ENCODE measurements at places on chromosomes 2 and 18.
A peak's percentile ranks its signal among the peaks of the same experiment; 100 is the strongest.

GRCh38 chr18:47883771-47884413, 46.6 kb downstream of the SMAD2 start:
- DNase-seq, result no peak

GRCh38 chr2:219442256-219443015, 7.8 kb downstream of the SPEG start:
- no peak for DNase-seq

DNA sequence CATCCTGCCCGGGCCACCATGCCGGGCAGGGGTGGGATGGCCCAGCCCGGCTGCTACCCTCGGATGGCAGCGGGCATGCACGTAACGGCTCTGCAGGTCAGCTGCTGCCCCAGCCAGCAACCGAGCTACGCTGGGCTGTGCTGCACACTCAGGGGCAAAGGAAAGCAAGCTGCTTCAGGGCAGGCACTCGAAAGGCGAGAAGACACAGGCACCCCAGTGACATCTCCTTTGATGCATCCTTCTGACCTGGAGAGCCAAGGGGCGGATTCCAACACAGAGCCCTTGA, 8.8 kb downstream of the HDAC4 start:
- no peak for DNase-seq

- DNase-seq, result no peak
Measured at GRCh38 chr18:79466591-79466990, 70.9 kb downstream of the NFATC1 start.

DNA sequence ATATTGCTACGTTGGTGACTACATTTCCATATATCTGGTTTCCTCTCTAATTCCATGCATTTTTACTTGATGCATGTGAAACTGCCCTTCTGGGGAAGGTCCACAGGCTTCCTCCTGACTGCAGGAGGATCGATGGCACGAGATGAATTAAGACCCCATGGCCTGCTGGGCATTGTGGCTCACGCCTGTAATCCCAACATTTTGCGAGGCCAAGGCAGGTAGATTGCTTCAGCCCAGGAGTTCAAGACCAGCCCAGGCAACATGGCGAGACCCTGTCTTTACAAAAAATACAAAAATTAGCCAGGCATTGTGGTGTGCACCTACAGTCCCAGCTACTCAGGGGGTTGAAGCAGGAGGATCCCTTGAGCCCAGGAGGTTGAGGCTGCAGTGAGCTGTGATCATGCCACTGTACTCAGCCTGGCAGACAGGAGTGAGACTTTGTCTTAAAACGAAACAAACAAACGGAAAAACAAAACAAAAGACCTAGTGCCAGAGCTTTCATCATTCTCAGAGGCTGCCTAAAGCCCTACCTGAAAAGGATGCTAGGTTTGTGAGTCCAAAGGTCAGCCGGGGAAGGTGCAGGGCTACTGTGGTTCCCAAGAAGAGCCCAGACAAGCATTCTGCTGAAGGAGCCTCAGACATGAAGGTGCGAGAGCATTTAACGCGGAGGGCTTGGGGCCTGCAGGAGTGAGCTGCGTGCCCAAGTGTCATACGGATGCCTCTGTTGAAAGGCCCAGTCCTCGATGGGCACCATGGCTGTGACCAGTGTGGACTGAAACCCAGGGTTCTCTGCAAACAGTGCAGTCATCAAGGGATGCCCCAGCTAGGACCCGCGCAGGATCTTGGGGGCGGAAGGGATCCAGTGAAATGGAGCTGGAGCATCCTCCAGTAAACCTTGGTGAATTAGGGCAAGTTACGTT, 21.6 kb downstream of the GPR55 start:
- DNase-seq, result no peak

- DNase-seq, result no peak
Measured at GRCh38 chr2:74461187-74462053, 3.2 kb downstream of the WBP1 start.

- no peak for DNase-seq
Measured at GRCh38 chr2:144128130-144128746, 391.7 kb downstream of the ZEB2 start.

DNA sequence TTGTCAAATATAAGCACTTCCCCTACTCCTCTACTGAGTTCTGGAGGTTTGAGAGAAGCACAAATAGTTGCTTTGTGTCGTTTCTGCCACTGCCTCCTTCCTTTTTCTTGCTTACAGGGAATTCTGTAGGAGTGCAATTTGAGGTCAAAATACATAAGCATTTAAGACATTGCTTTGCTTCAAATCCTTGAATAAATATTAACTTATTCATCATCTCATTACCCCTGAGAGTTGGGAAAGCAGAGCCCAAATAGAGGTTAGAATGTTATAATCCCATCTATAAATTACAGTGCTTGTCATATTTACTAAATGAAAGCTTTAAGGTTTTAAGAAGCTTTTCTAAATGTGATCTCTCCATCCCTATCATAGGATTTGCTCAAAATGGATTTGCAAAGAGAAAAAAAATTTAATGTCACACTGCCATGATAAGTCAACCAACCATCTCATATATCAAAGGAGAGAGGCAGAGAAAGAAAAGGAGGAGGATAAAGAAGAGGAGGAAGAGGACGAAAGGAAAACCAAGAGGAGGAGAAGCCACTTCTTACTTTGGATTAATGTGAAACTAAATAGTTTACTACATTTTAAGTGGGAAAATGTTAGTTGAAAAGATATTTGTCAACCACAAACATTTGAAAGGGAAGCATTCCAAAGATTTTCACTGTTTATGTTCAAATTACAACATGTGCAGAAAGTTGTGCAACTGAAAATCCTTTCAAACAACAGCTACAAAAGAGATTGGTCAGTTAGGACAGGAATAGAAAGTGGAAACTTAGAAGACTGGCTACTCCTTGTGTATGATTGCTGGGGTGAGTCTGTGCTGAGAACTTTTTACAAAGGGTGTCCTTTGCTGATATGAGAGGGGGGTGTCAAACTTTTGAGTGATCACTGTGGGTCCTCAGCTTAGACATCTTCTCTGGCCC, 277.3 kb upstream of the FN1 start:
- no peak for DNase-seq

DNA sequence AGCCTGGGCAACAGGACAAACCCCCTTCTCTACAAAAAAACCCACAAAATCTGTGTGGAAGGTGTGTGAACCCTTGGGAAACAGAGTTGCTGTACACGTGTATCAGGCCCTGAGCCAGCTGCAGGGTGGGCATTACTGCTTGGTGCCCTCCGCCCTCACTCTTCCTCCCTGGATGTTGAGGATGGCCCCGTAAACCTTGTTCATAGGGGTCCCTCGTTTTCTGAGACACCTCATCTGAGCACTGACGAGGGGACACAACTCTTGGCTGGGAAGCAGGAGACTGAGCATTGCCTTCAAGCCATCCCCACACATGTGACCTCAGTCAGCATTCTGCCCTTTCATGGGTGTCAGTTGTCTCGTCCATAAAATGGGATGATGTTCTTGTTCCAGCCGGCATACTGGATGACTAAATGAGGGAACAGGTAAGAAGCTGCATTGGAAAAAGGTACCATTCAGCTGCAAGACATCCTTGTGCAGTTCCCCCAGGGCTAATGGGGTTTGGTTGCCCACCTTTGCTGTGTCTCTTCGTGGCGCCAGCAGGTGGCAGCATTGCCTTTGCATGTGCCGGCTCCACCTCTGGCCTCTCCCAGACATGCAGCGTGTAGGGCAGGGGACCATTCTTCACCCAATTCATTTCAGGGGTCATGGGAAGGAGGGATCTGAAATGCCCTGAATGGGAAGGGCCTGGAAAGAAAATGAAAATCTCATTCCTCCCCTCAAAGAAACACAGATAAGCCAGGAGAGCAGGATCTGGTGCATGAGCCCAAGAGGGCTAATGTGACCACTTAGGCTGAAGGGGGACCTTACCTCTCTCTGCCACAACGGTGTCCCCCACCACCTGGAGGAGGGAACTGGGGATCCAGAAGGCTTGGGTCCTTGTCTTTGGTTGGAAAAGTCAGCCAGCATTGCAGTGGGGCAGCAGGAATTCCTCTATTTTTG, 36.4 kb upstream of the HAAO start:
- peak; percentile 60 for DNase-seq

GRCh38 chr2:191938779-191939178, 91.9 kb upstream of the CAVIN2 start:
- no peak for DNase-seq

DNA sequence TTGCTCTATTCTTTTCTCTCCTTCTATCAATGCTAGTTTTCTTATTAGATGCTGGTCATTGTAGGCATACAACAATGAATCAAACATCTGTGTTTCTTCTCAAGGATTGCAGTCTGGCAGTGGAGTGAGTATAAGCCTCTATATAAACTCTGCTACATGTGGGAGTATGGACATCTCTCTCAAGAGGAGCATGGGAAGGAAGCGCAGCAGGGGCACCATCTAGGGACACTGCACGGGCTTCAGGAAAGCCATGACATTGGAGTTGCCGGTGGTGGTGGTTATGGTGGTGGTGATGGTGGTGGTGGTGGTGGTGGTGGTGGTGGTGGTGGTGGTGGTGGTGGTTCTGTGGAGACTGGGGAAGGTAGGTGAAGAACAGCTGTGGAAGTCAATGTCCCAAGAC, 462.6 kb downstream of the RNF144A start:
- DNase-seq, result no peak

DNA sequence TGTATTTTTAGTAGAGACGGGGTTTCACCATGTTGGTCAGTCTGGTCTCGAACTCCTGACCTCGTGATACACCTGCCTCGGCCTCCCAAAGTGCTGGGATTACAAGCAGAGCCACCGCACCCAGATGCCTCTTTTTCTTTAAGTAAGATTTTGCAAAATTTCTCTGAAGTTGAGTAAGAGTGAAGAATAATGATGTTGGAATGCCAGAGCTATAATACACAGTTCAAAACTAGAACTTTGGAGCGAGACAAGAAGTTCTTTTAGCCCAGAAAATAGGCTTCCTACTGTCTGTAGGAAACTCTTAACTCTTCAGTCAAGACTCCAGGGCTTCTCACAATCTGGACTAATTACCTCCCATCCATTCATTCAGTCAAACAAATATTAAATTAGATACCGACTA, 51.4 kb downstream of the MARCHF4 start:
- DNase-seq, result no peak

DNA sequence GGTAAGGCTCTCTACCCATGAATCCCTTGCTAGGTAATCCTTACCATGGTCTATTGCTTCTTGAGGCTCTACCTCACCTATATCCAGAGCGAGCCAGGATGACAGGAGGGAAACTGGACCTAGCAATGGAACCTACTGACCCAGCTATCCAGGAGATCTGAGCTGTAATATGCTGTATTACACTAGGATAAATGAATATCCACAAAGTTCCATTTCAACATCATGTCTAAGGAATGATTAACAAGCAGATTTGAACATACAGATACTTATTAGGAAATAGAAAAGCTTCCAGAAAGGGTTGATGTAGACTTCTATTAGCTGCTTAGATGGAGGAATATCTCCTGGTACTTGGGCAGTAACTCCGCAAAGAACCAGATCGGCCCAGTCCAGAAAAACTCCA, 110.1 kb downstream of the BAZ2B start:
- DNase-seq, result no peak

DNA sequence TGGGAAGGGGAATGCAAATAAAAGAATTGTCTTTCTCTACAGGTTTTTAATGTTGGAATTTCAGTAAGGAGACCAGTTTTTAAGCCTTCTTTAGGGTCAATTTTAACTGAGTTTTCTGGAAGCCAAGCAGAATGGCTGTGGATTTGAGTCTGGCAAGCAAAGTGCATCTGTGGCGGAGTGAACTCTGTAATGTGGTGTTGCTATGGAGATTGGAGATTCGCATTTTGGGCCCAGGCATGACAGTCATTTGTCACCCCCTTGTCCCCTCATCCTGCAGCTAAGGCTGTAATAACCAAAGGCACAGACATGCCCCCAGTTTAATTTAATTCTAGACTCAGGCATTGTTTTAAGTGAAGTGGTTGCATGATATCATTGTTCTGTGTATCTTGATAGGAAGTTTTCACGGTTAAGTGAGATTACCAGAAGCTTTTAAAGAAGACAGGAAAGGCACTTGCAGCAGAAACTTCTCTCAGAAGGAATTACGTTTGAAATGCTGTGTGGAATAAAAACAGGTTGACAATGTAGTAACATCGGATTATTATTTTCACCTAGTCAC, 30.6 kb downstream of the ARMC9 start:
- no peak for DNase-seq

- DNase-seq, result no peak
Measured at GRCh38 chr18:63832470-63832869, 55.0 kb upstream of the SERPINB2 start.

DNA sequence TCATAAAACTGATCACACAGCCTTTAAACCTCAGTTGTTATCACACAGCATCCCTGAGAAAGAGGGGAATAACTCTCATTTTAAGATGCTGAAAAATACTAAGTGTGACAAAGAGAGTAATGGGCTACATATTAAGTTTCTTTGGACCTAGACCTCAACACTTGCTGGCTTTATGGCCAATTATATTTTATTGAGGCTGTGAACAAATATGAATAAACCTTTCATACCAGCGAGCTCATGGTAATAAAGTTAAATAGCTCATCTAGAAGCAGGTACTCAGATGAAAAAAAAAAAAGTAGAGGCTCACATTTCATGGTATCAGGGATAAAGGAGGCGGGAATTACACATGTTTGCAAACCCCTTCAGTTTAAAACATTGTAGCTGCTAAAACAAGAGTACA, 75.7 kb downstream of the DOCK10 start:
- no peak for DNase-seq
